ENCODE measurements at places on chromosomes 12 and 14.

DNA sequence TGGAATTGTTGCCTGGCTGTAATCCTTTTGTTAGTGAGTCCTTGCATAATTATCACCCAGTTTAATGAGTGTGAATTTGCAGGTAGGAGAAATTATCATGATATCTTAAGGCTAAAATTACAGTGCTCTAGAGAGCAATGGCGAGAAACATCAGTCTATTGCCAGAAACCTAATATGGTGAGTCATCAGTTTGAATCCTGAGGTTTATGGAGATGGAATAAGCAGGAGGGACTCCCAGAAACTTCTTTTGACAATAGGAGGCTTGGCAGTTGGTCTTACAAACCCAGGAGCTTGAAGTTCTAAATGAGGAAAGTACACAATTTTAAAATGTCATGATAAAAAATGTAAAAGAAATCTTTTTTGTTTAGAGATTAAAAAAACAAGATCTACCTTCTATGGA lies 31.5 kb upstream of the CRADD start:
- no peak for DNase-seq

DNA sequence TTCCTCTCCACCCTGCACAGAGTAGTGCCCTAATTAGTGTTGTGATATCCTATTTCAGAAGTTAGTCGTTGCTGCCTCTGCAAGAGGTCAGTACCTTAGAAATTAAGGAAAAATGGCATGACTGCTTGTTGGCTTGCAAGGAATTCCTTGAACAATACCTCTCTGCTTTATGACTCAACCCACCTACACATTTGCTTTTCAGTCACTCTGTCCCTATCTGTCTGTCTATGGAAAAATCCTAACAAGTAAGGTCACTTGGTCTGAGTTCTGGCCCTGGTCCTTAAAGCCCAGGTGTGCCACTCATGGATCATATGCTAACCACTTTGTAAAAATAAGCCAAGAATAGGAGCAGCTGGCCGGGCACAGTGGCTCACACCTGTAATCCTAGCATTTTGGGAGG lies 116.4 kb upstream of the ATF1 start:
- DNase-seq = no peak

DNA sequence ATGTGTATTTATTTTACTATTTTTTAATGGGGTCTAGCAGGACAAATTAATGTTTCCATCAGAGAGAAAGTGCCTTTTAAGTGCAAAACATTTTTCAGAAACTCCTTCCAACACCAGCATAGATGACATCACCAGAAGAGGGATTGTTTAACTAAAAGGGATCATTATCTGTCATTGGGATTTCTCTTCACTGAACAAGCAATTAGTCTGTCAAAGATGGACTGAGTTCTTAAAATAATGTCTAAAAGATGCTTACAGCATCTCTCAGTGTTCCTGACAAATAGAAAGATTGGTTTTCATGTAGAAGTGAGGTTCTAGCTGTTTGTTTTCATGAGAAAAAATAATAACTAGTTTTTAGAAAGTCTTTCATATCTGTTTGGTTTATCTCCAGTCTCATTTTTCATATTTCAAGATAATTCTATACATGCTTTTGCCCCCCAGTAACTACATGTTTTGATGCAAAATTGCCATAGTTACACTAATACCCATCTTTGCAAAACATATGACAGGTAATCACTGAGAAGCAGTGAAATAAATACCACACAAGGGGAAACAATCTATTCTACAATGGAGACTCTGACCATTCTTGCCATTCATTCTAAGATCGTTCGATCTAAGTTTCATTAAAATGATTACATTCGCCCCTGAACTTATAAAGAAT lies 850.3 kb downstream of the GALC start:
- DNase-seq = no peak

- DNase-seq = no peak
Measured at GRCh38 chr14:104306450-104307040, 168.2 kb downstream of the KIF26A start.

DNA sequence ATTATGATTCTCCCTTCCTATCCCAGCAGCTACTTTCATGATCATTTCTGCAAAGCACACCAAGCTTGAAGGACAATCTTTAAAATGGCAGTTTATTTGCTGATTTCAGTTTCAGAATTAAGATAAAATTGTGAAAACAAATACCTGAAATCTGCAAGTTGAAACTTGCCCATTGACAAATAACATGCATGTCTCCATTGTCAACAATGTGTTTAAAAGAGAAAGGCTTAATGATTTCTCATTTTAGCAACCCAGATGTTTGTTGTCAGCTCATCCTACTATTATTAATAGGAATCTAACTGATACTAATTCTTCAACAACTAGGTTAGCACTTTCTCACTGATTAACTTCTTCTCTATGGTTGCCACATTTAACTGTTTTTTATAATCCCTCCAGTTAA lies 474.6 kb downstream of the PRKD1 start:
- DNase-seq = no peak

- no peak for DNase-seq
Measured at GRCh38 chr12:101763246-101763931, 24.1 kb upstream of the SYCP3 start.

GRCh38 chr12:13631873-13632272 lies 349.5 kb downstream of the GRIN2B start:
- no peak for DNase-seq

DNA sequence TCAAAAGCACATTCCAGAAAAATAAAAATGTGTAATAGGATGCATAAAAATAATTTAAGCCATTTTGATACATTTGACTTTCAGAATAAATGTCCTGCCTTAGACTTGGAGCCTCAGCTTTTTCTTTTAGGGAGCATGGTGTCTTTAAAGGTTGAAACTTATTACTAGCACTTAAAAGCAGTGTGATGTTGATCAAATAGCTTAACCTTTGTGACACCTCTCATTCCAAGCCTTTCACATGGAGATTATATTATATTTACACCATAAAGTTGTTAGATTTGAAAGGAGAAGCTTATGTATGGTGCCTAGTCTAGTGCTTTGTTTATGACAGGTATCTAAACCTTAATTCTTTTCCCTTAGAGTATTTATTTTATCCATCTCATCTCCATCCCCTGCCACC lies 61.9 kb downstream of the KTN1 start:
- no peak for DNase-seq

DNA sequence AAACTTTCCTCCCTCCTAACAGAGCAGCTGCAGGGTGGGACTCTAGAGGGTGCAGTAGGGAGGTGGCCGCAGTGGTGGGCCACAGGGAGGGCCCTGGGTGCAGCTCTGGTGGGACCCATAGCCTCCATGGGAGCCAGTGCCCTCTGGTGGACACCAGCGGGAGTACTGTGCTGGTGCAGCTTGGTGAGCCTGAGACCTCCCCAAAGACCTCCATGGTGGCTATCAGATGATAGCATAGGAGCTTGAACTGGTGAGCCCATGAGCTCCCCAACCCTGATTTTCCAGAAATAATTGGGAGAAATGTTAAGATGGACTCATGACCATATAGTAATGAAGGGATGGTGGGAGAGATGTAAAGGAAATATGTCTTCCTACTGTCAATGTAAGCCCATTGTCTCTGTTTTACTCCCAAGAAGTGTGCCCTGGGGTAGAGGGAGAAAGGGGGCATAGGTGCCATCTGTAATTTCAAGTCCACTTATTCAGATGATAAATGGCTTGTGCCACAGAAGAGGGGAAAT lies 98.7 kb downstream of the GAS2L3 start:
- no peak for DNase-seq

Measured in activated CD8-positive, alpha-beta memory T cell treated with anti-CD3 and anti-CD28 coated beads for 1 hour (primary cell).